Activated T-helper 1 cell treated with anti-CD3 and anti-CD28 coated beads, Interleukin-12 subunit alpha, Interleukin-12 subunit beta, Interleukin-2, Interleukin-4 antibody, amounts not matched to agents 30 ng/mL and 10 ng/mL and 1 ng/mL, durations not matched to agents 14 hours and 24 hours and 36 hours (primary cell): ENCODE measurements at places on chromosomes 12 and 14. TPM values are rescaled to one million over a fixed set of nuclear protein-coding genes. Genes with fewer than 3 reads are reported as not detected.

- no peaks in the 10 kb centered on the region for H3K4me1 ChIP-seq
- H3K27me3 ChIP-seq: peaks cover 2% of the 10 kb centered on the region
- no peak overlapping the region for H3K4me3 ChIP-seq
- no peaks in the 10 kb centered on the region for H3K36me3 ChIP-seq
These were observed 14.9 kb upstream of the SLC6A12 start for GRCh38 chr12:228846-229200.

The DCN gene
- not detected in 2 replicates for total RNA-seq

DNA sequence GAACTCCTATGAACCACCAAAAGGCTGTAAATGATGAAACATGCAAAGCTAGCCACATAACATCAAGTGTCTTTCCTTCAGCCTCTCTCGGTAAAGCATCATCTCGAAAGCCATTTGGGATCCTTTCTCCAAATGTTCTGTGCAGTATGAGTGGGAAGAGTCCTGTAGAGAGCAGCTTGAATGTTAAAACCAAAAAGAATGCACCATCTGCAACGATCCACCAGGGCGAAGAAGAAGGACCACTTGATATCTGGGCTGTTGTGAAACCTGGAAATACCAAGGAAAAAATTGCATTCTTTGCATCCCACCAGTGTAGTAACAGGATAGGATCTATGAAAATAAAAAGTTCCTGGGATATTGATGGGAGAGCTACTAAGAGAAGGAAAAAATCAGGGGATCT is 61.2 kb downstream of the ATG14 start:
- no peak overlapping the region for H3K27ac ChIP-seq
- no peak overlapping the region for H3K4me3 ChIP-seq
- H3K27me3 ChIP-seq: no peaks in the 10 kb centered on the region

The RCOR1 gene
- 23.9 and 25.2 TPM in 2 replicates for total RNA-seq

The TAS2R7 gene
- not detected in 2 replicates for total RNA-seq

GRCh38 chr14:103027451-103027850 is 29.9 kb downstream of the CDC42BPB start:
- no peak overlapping the region for H3K4me3 ChIP-seq
- H3K27me3 ChIP-seq: no peaks in the 10 kb centered on the region
- DNase-seq: no peak
- H3K27ac ChIP-seq: no peak overlapping the region
- H3K4me1 ChIP-seq: no peaks in the 10 kb centered on the region
- H3K36me3 ChIP-seq: no peaks in the 10 kb centered on the region
